Ascending aorta (tissue), 2 donors: ENCODE measurements at places on chromosomes 4 and X. TPM values are rescaled to one million over a fixed set of nuclear protein-coding genes. Genes with fewer than 3 reads are reported as not detected.

The LGI2 gene
- 2.2 TPM for total RNA-seq

The ZCCHC13 gene
- total RNA-seq = not detected

The CNGA1 gene
- not detected for total RNA-seq

The FRAS1 gene
- total RNA-seq = 0.75 TPM

The AR gene
- total RNA-seq = 16.3 TPM

The GAB3 gene
- 2.9 TPM for total RNA-seq

The IBSP gene
- not detected for total RNA-seq

The NPY5R gene
- total RNA-seq = 6.1 TPM

DNA sequence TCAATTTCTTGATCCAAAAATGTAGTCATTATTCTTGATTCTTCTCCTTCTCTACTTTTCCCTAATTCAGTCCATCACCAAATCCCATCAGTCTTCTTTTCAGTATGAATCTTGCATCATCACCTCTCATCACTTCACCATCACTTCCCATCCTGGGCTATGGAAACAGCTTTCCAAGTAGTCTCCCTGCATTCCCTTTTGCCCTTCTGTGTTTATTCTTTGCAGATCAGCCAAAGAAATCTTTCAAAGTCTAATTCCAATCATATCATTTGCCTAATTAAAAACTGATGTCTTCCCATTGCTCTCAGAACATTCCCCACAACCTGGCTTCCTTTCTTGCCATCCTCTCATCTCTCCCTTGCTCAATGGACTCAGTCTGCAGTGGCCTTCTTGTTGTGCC lies 201.7 kb upstream of the ADAMTS3 start:
- no peak overlapping the region for H3K27ac ChIP-seq
- H3K27me3 ChIP-seq = no peaks in the 10 kb centered on the region
- DNase-seq = no peak
- H3K36me3 ChIP-seq = no peaks in the 10 kb centered on the region
- H3K4me3 ChIP-seq = no peak overlapping the region
- no peaks in the 10 kb centered on the region for H3K4me1 ChIP-seq

GRCh38 chrX:118976599-118977340 lies 2.4 kb downstream of the LONRF3 start:
- H3K4me1 ChIP-seq = no peaks in the 10 kb centered on the region
- peak overlapping the region; percentile 87 for H3K27ac ChIP-seq
- H3K27me3 ChIP-seq = no peaks in the 10 kb centered on the region
- DNase-seq = no peak
- H3K4me3 ChIP-seq = peak overlapping the region; percentile 77

DNA sequence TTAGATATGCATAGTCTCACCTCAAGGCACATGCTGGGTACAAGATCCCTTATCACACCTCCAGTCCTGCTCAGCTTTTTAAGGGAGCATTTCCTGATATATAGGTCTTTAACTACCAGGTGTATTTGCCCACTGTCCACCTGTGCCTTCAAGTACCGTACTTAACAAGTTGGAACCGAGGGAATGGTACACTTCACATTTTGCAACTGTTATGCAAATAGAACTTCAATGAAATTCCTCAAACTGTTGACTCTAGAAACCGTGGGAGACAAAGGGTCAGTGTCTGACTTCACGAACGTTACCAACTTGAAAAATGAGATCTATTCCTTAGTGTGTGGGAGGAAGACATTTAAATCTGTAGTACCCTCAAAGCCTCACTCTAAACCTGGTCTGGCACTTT lies 5.2 kb downstream of the TRIM2 start:
- no peaks in the 10 kb centered on the region for H3K4me1 ChIP-seq
- H3K36me3 ChIP-seq = no peaks in the 10 kb centered on the region
- no peak overlapping the region for H3K4me3 ChIP-seq
- no peaks in the 10 kb centered on the region for H3K27me3 ChIP-seq
- DNase-seq = no peak

DNA sequence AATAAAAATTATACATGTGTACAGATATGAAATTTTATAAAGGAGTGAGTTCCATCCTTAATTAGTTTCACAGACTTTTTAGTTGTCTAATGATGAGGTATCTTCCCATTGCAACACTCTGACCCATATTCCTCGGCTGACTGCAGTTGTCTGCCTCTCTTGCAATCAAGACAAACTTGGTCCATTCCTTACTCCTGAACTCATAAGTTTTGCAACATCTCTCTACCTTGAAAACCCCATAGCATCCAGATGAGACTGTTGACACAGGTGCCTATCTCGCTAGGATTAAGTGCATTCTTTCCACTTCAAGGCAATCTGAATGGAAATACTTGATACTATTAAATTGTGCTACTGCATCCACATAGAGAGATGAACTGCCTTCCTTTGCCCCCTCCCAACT lies 2.3 kb downstream of the XKRX start:
- no peaks in the 10 kb centered on the region for H3K27me3 ChIP-seq
- H3K4me1 ChIP-seq = no peaks in the 10 kb centered on the region
- no peak for DNase-seq
- H3K36me3 ChIP-seq = no peaks in the 10 kb centered on the region
- no peak overlapping the region for H3K4me3 ChIP-seq

GRCh38 chr4:149690726-149691125 lies 124.9 kb downstream of the IQCM start:
- H3K27me3 ChIP-seq = no peaks in the 10 kb centered on the region
- H3K4me1 ChIP-seq = no peaks in the 10 kb centered on the region
- no peak overlapping the region for H3K4me3 ChIP-seq

GRCh38 chrX:125810856-125811255 lies 355.2 kb downstream of the DCAF12L2 start:
- no peaks in the 10 kb centered on the region for H3K4me1 ChIP-seq
- no peak for DNase-seq
- H3K27me3 ChIP-seq = no peaks in the 10 kb centered on the region
- H3K36me3 ChIP-seq = no peaks in the 10 kb centered on the region
- H3K4me3 ChIP-seq = no peak overlapping the region

GRCh38 chr4:77117721-77118120 lies 39.3 kb upstream of the CCNG2 start:
- DNase-seq = no peak
- H3K27ac ChIP-seq = no peak overlapping the region
- no peak overlapping the region for H3K4me3 ChIP-seq
- H3K27me3 ChIP-seq = no peaks in the 10 kb centered on the region

DNA sequence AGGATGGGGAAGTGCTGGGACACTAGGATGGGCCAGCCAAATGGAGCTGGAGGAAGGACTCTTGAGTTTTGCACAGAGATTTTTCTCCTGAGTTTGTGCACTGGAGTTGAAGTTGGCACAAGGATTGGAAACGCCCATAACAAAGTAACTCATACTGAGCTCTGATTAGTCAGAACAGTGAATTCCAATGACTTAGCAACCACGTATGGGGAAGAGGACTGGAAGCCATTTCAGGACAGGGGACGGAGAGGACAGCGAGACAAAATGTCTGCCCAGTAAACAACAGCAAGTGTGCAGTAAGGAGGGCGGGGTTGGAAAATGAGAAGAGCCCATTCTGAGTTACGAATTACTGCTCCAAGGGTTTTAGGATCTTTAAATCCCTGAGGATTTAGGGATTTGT lies 5.9 kb downstream of the RIPPLY1 start:
- no peak overlapping the region for H3K27ac ChIP-seq
- no peaks in the 10 kb centered on the region for H3K36me3 ChIP-seq
- no peak for DNase-seq
- H3K27me3 ChIP-seq = no peaks in the 10 kb centered on the region

DNA sequence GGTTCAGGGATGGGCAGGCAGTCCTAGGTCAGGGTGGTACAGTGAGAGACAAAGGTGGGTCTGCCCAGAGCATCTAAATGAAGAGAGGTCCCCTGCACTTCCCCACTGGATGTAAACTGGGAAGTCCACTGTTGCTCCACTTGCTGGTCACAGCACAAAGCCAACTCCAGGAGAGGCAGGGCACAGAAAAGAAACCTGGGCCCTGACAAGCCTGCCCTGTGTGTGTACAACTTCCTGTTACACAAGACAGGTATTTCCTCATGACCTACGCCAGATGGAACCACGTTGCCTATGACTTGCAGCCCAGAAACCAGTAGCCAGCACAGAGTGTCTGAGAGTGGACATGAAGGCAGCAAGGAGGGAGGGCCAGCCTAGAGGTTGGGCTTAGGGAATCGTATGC lies 161.8 kb downstream of the SH3KBP1 start:
- no peak overlapping the region for H3K4me3 ChIP-seq
- no peak overlapping the region for H3K27ac ChIP-seq
- H3K36me3 ChIP-seq = no peaks in the 10 kb centered on the region
- no peak for DNase-seq
- no peaks in the 10 kb centered on the region for H3K27me3 ChIP-seq

GRCh38 chrX:70280573-70280972 lies 1.4 kb upstream of the RAB41 start:
- H3K27ac ChIP-seq = no peak overlapping the region
- no peak for DNase-seq
- no peaks in the 10 kb centered on the region for H3K4me1 ChIP-seq
- no peak overlapping the region for H3K4me3 ChIP-seq
- no peaks in the 10 kb centered on the region for H3K36me3 ChIP-seq

- H3K36me3 ChIP-seq = no peaks in the 10 kb centered on the region
- no peak overlapping the region for H3K4me3 ChIP-seq
- no peaks in the 10 kb centered on the region for H3K4me1 ChIP-seq
- no peaks in the 10 kb centered on the region for H3K27me3 ChIP-seq
- no peak overlapping the region for H3K27ac ChIP-seq
Measured at GRCh38 chr4:24103434-24104157, 213.7 kb upstream of the PPARGC1A start.

DNA sequence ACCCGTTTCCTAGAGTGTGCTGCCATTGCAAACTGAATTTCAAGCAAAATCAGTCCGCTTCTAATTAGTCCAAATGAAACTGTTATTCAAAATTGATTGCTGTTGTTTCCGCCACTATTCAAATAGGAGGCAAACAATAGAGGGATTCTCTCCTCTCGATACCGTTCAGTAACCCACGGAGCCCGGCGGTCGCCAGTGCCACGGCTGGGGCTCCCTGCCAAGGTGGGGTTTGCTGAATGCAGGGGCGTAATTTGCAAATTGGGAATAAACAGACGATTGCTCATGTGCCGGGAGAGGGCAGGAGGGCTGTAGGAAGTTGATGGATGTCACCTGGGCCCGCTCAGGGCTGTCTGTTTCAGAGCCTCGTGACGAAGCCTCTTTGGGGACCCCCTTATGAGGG lies 8.8 kb downstream of the ADRA2C start:
- no peaks in the 10 kb centered on the region for H3K36me3 ChIP-seq
- H3K4me1 ChIP-seq = peaks cover 16% of the 10 kb centered on the region
- DNase-seq = no peak
- H3K27ac ChIP-seq = no peak overlapping the region
- H3K27me3 ChIP-seq = no peaks in the 10 kb centered on the region

- H3K4me3 ChIP-seq = peak overlapping the region; percentile 6
- DNase-seq = no peak
- H3K4me1 ChIP-seq = peaks cover 17% of the 10 kb centered on the region
- H3K27ac ChIP-seq = peak overlapping the region; percentile 88
Measured at GRCh38 chr4:165383591-165384073, 4.8 kb downstream of the CPE start.

- H3K36me3 ChIP-seq = peaks cover 14% of the 10 kb centered on the region
- DNase-seq = no peak
- H3K27ac ChIP-seq = peak within 1 kb of the TSS; percentile 88
- H3K4me1 ChIP-seq = peaks cover 4% of the 10 kb centered on the region
- peak within 1 kb of the TSS; percentile 70 for H3K4me3 ChIP-seq
Measured at GRCh38 chrX:49171752-49172279, at the start of gene PLP2. TSS of gene PLP2 (plus strand) at chrX:49171898. CDS start at chrX:49172001, 103 bp downstream.

DNA sequence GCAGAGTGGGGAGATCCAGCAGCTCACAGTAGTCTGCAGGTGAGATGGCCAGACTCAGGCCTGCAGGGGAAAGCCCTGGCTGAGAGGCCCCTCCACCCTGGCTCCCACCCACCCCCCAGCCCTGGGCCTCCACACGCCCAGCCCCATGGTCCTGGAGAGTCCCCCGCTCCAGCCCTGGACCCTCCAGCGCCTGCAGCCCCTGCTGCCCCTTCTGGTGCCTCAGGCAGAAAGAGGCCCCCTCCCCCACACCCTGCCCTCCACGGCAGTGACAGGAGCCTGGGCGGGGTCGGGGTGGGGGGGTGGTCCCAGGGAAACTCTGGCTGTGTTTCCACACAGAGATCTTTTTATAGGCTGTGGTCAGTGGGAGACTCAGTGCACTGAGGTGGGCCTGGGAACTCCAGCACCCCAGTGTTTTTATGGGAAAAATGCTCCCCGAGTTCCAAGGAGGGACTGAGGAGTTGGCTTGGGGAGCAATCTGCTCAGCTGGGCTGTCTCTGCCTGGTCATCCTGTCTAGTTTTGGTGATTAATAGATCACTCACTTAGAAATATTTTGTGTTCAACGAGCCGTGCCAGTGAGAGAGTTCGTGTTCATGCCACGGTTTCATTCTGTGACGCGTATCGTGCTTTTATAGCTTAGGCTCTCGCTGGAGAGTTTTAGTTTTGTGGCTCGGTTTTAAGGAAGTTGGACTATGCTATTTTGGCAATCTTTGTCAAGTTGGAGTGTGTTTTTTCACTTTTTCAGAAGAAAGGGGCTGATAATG lies 53.1 kb upstream of the HGFAC start:
- H3K36me3 ChIP-seq = no peaks in the 10 kb centered on the region
- peaks cover 17% of the 10 kb centered on the region for H3K4me1 ChIP-seq
- H3K27me3 ChIP-seq = no peaks in the 10 kb centered on the region

GRCh38 chrX:102985192-102985591 lies 48.1 kb downstream of the RAB40AL start:
- H3K36me3 ChIP-seq = no peaks in the 10 kb centered on the region
- H3K4me1 ChIP-seq = no peaks in the 10 kb centered on the region
- H3K4me3 ChIP-seq = no peak overlapping the region
- no peak overlapping the region for H3K27ac ChIP-seq

DNA sequence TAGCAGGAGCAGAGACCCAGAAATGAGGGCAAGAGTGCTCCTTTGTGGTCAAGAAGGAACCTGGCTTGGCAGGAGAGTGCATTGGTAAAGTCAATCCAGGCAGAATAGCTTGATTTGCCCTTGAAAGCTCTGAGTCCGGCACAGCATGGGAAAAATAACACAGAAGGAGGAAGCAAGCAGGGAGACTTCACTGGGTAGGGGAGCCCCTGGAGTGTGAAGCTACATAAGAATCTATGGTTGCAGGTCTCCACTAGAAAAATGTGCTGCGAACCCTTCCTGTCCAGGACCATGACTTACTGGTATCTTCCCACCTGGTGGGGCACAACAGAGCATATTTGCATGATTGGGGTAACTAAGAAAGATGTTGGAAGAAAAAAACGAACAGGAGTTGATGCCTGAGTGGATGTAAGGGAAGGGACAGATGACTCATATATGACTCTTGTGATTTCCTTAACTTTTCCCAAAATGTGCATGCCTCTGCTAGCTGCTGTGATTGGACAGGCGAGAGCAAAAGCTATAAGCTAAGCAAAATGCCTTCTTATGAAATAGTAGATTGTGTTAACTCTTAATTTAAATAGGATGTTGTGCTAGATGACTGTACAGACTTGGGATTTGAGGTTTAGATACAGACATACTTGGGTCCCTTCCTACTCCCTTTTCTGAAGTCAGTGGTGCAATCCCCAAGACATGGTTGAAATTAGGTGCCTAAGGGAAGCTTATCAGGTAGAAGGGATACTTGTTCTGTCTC lies 3.3 kb downstream of the IL13RA1 start:
- no peaks in the 10 kb centered on the region for H3K4me1 ChIP-seq
- no peaks in the 10 kb centered on the region for H3K36me3 ChIP-seq
- no peaks in the 10 kb centered on the region for H3K27me3 ChIP-seq
- peak overlapping the region; percentile 92 for H3K27ac ChIP-seq

- no peaks in the 10 kb centered on the region for H3K4me1 ChIP-seq
- DNase-seq = no peak
- no peak overlapping the region for H3K27ac ChIP-seq
- H3K4me3 ChIP-seq = no peak overlapping the region
- H3K27me3 ChIP-seq = no peaks in the 10 kb centered on the region
Measured at GRCh38 chr4:87360338-87360935, 30.6 kb downstream of the HSD17B11 start.
